ENCODE measurements at places on chromosomes 16 and 17.
A peak's percentile ranks its signal among the peaks of the same experiment; 100 is the strongest.

- peak; percentile 22 for DNase-seq
Observed at GRCh38 chr17:17719966-17720543, 38.8 kb downstream of the RAI1 start.

- no peak for DNase-seq
Observed at GRCh38 chr16:85805442-85806045, 6.0 kb downstream of the COX4I1 start.

DNA sequence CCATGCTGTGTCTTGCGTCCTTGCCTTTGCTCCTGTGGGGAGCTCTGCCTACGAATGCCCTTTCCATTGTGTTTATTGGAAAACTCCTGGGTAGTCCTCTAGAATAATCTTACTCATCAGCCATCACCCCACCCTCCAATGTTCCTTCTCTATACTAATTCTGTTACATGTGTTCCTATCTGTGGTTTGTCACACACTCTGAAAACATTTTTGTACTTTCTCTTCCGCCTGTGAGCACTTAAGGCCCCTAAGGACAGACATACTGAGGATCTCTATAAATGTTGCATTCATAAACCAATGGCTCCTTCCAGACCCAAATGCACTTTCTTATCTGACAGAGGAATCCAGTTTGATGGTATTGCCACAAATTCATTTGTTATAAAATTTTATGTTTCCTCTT is 53.9 kb upstream of the MON1B start:
- no peak for DNase-seq

GRCh38 chr17:19533718-19534561 is at the start of gene SLC47A1:
Gene SLC47A1, plus strand, starts transcription at chr17:19533854. Its CDS starts 86 bp downstream, at chr17:19533940.
- no peak for DNase-seq

- DNase-seq = no peak
Observed at GRCh38 chr17:83000738-83001137, 78.7 kb upstream of the METRNL start.

DNA sequence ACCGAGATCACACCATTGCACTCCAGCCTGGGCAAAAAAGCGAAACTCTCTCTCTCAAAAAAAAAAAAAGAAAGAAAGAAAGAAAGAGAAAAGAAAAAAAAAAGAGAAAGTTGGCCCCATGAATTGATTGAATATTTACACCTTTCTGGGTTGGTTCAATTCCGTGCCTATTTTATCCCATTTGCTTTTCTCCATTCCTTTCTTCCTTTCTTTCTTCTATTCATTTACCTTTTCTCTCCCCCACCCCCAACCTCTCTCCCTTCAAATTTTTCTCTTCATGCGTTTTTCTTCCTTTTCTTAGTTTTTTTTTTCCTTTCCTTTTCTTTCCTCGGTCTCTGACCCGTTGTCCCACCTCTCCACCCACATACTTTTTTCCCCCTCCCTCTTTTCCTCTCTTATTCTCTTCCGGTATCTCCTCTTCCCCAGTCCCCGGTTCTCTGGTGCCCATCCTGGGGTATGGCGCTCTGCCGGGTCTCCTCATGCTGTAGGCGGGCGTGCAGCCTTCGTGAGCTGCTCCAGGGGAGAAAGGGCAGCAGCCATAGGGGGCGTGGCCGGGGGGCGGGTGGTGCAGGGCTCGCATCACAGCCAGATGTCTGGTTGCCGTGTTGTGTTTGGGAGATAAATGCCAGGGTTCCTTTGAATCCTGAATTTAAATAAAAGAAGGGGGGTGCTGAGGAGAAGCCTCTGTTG is 5.3 kb upstream of the COL1A1 start:
- DNase-seq = no peak

- no peak for DNase-seq
Observed at GRCh38 chr17:45296003-45296832, 20.6 kb downstream of the MAP3K14 start.

DNA sequence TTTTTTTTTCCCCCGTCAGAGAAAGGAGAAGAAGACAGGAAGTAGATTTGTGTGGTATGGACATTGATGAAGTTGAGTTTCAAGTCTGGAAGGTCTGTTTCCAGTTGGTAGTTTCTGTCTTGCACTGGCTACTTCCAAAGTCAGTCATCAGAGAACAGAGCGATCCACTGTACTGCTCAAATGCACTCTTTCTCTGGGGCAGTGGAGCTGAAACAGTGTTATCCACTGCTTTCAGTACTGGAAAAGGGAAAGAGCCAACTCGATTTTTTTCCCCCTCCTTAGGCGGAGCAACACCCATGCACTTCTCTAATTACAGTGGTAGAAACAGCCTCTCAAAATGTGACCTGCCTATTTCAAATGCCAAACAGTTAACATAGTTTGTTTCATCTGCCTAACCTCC is 7.4 kb downstream of the PRKCA start:
- DNase-seq = no peak

DNA sequence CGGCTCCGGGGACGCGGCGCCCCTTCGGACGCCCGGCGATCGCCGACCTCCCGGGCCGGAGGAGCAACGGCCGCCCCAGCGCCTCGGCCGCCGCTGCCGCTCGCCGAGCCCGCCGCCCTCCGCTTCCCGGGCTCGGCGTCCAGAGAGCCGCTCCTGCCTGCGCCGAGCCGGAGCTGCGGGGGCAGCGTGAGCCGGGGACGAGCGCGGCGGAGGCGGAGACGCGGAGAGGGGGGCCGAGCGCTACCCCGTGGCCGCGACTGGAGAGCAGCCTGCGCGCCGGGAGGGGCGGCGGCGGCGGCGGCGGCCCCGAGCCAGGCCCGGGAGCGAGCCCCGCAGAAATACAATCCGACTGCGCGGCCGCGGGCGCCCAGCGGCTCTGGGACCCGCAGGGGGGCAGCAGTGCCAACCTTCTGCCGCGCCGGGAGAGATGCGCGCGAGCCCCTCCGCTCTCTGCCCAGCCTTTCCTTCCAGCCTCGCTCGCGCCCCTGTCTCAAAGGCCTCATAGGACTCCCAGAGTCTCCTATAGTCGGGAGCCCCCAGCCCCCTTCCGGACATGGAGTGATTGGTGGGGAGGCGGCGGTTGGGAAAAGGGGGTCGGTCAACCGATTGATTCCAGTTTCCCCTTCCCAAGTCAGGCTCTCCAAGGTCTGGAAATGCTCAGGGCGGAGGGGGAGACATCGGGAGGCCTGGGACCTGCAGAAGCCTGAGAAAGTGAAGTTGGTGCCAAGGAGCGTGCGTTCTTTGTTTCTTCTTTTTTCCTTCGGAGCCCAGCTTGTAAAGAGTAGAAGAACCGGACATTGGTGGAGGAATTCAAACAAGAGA is 1.0 kb upstream of the SDK2 start:
- DNase-seq = peak; percentile 65

DNA sequence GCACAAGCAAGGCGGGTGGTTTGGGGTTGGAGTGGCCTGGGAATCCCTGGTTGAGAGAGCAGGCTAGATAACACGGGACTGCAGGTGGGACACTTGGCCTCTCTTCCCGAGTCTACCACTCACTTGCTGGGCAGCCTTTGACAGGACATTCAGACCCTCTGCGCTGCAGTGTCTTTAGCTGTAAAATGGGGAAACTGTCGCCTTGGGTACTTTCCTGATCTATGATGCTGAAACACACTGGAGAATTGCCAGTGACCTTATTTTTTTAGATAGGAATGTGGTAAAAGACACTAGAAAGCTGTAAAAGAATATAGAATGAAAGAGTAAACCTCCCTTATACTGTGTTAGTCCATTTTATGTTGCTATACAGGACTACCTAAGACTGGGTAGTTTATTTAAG is 30.5 kb downstream of the KSR1 start:
- no peak for DNase-seq

- no peak for DNase-seq
Observed at GRCh38 chr16:9670033-9670432, 512.2 kb downstream of the GRIN2A start.

DNA sequence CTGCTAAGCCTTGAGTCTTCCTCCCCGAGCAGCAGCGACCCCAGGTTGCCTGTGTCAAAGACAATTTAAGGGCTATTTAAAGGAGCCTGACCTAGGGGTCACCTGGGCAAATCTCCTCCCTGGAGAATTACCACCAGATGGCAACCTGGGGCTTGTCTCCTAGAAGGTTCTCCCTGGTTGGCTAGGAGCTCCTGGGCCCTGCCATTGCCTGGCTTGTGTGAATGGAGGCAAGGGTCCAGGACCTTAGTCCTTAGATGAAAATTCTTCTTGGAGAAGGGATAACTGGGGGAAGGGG is 51.3 kb upstream of the TAC4 start:
- DNase-seq = no peak

DNA sequence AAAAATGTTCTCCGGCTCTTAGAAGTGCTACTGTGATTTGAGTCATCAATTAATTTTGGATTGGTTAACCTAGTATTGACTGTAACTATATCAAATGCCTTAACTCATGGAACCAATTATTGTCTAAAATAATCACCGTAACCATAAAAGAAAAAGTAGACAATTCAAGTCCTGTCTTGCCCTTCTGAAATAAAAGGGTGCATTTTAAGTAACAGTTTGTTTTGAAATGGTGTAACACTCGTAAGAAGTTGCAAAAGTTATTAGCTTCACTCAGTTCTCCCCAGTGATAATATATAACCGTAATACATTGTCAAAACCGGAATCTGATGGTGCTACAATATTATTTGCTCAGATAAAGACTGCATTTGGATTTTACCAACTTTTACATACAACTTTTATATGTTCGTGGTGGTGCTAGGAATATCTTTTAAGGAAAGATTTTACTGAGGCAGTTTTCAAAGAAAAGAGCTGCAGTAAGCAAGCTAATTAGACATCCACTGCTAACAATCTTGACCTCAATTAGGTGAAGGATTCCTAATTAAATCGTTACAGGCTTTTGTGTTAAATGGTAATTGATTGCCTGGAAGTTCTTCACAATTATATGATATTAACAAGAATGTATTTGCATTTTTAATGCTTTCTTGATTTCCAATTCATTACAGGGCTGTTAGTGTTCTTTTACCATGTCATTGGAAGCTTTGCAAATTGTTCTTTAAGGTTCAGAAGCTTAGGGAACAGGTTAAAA is 413.1 kb upstream of the MON1B start:
- DNase-seq = no peak

- DNase-seq = no peak
Observed at GRCh38 chr17:80009391-80010282, 26.0 kb downstream of the TBC1D16 start.

- DNase-seq = no peak
Observed at GRCh38 chr16:83541231-83541630, 266.5 kb upstream of the HSBP1 start.

DNA sequence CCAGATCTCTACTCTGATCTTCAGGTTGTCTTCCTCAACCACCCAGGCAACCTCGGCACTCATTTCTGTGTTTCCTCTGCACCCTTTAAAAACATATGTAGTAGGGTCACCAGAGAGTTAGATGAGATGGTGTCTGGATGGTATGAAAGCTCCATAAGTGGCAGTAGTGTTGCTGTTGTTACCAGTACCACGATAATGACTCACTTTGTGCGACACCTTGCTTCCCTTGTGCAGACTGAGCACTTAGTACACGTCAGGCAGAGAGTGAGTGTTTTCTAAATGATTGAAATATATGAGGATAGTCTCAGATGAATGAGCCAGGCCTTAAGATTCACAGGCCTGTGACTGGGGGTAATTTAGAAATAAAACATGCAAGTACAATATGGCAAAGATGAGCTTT is 188.7 kb downstream of the MAF start:
- no peak for DNase-seq
